HCEC 1CT (cell line): ENCODE measurements at places on chromosomes 4 and X.

DNA sequence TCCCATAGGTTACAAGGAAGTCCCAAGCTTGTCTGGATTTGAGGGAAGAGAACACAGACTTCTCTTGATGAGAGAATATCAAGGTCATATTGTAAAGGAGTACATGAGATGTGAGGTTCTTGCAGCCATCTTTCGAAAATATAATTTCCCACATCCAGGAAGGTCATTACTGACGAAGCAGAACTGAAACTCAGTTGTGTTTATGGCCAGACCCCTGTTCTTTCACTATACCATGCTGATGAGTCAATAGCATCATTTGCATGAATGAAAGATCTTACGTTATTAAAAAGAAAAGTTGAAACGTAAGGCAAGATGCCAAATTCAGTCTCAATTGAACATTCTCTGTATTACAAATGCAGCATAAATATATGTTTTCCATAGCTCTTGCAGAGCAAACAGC is 14.2 kb upstream of the CCDC149 start:
- DNase-seq = no peak

DNA sequence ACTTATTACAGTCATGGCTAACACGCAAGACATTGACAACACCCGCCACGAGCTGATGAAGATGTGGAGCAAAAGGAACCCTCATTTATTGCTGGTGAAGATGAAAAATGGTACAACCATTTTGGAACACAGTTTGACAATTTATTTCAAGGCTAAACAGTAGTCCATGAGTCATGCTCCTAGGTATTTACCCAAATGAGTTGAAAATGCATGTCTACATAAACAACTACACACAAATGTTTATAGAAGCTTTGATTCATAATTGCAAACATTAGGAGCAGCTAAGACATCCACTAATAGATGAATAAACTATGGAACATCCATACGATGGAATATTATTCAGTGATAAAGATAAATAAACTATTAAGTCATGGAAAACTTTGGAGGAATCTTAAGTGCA is 580.1 kb downstream of the RAPGEF2 start:
- no peak for DNase-seq

GRCh38 chr4:7712021-7712671 is 227.5 kb downstream of the AFAP1 start:
- DNase-seq = no peak

DNA sequence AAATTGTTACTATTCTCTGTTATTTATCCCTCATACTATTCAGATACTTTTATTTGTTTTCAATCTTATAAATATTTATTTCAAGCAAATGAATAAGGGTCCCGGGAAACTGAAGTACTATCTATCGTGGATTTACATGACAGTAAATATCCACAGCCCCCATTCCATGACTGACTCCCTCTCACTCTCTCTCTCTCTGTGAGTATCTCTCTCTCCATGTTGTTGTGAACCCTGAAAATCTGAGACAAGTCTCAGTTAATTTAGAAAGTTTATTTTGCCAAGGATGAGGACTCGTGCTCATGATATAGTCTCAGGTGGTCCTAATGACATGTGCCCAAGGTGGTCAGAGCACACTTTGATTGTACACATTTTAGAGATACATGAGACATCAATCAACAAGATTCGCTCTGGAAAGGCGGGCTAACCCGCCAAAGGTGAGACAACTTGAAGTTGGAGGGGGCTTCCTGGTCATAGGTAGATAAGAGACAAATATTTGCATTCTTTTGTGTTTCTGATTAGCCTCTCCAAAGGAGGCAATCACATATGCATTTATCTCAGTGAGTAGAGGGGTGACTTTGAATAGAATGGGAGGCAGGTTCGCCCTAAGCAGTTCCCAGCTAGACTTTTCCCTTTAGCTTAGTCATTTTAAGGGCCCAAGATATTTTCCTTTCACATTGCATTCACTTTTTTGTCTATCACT is 986.4 kb downstream of the NLGN4X start:
- no peak for DNase-seq

DNA sequence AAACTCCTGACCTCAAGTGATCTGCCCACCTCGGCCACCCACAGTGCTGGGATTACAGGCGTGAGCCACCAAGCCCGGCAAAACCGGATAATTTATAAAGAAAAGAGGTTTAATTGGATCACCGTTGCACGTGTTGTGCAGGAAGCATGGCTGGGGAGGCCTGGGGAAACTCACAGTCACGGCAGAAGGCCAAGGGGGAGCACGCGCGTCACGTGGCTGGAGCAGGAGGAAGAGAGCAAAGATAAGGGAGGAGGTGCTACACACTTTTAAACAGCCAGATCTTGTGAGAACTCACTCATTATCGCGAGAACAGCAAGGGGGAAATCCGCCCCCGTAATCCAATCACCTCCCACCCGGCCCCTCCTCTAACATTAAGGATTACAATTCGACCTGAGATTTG is 177.9 kb upstream of the TENM3 start:
- DNase-seq = no peak

GRCh38 chr4:108555701-108556100 is 64.7 kb upstream of the RPL34 start:
- DNase-seq = no peak

DNA sequence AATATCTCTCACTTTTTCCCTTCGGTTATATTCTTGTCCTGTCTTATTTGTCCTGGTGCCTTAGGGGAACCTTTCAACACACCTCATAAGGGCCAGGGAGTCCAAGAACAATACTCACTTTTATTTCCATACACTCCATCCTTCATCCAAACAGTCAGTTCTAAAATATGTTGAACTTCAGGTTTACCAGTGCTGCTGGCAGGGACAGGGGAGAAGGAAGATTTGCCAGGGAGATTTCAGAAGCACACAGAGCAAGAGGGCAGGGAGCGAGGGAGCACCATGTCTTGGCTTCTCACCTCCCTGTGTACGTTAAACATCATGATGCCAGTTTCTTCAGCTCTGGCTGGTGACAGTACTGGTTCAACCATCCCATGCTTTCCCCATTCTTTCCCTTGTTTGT is 631.1 kb upstream of the FAT1 start:
- no peak for DNase-seq
